GM19239 (cell line): ENCODE measurements at places on chromosomes 1 and 21.

GRCh38 chr1:208248307-208248801, 4.2 kb upstream of the PLXNA2 start:
- DNase-seq = no peak

DNA sequence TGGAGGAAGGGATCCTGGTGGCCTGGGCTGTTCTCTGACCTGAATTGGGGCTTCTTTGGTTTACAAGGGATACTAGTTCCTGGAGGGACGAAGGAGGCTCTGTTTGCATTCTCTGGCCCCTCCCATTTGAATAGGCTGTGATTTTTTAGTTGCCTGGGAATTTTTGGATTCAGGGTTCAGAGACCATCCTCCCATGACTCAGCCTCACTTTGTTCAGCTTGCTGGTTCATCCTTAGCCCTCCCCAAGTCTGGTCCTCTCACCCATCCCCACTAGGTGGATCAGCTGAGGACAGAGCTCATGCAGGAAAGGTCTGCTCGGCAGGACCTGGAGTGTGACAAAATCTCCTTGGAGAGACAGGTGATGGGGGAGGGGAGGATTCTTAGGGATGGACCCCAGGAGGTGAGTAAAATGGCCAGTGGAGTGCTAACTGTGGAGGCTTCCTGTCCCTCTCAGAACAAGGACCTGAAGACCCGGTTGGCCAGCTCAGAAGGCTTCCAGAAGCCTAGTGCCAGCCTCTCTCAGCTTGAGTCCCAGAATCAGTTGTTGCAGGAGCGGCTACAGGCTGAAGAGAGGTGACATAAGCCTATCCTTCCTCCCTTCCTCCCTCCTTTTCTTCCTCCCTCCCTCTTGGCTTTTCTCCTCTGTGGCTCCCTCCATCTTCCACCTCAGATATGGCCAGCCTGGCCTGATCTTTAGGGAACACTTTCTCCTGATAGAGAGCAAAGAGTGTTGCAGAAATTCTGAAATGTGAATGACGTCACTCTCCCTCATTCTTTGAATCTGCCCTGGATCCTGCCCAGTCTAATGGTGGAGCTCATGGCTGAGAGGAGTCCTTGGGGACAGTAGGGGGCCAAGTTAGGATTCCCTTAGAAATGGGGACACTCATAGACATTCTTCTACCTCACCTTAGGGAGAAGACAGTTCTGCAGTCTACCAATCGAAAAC, 4.5 kb upstream of the TUFT1 start:
- DNase-seq = no peak

DNA sequence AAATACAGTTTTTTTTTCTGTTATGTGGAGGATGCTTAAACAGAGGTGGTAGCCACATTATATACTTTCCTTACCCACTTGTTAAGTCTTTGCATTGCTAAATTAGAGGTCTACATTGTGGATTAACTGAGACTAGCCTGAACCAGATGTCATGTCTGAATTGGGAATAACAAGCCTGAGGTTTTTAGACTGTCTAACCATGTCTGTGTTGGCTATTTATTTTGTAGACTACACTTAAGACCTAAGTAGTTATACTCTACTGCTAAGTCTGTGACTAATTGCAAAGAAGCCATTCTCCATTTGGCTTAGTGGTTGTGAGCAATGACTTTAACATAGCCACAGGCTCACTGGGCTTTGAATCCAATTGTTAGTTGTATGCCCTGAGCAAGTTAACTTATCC, 45.4 kb downstream of the CDC14A start:
- no peak for DNase-seq

DNA sequence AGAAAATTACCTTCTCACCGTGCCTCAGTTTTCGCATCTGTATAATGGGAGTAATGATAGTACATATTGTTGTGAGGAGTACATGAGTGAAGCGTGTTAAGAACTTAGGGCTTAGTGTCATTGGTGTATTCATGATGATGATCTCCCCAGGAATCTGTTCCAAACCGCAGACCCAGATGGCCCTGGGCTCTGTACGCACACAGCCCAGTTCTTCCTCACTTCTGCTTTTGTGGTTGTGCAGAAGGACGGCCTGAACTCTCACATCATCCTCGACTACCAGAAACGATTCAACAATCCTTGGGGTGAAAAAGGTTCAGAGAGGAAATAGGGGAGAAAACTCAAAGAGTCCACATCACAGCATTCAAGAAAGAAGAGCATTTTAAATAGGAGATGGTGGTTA, 323.0 kb downstream of the CAMTA1 start:
- DNase-seq = peak; percentile 13

- no peak for DNase-seq
Observed at GRCh38 chr1:38102636-38103035, 56.0 kb upstream of the POU3F1 start.

- no peak for DNase-seq
Observed at GRCh38 chr1:63859480-63860275, 85.9 kb downstream of the ROR1 start.

DNA sequence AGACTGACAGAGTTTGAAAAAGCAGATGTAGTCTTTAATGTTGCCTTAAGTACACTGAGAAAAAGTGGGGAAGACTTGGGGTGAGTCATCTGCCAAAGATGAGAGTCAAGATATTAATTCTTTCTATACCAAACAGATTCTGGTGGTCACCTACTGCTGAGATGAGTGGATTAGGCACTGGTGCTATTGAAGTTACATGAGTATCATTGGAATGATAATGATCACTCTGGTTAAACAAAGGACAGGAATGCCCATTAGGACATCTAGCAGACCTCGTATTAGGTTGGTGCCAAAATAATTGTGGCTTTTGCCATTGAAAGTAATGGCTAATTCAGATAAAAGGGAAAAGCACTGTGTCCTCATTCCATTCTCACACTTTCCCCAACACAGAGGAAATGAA, 1588.9 kb downstream of the KCNT2 start:
- no peak for DNase-seq

GRCh38 chr1:89760496-89760895, 60.3 kb upstream of the LRRC8D start:
- DNase-seq = no peak

DNA sequence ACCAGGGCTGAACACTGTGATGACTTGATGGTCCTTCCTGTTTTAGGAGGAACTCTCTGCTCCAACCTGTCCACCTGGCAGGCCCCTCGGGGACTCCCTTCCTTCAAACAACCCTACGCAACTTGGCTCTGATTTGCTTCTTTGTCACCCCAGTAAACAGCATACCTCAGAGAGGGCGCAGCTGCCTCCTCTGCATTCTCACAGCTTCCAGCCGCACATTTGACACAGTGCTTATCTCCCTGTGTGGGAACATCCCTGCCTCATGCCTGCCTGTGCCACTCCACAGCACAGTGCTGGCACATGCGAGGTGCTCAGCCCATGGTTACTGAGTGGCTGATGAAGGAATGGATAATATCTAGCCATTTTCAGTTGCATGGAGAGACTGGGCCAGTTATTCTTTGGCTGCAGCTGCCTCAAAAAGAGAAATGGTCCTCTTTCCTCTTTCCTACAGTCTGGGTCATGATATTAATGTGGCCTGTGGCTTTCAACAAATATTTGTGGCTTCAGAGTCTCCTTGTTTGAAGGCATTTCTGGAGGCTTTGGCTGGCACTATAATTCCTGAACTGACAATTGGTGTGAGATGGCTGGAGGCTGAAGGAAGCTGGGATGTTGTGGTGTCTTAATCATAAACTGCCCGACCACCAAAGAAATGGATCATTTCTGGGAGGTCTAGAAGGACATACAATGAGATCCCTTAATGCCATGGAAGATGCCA, 77.9 kb downstream of the TENT5C start:
- DNase-seq = no peak

DNA sequence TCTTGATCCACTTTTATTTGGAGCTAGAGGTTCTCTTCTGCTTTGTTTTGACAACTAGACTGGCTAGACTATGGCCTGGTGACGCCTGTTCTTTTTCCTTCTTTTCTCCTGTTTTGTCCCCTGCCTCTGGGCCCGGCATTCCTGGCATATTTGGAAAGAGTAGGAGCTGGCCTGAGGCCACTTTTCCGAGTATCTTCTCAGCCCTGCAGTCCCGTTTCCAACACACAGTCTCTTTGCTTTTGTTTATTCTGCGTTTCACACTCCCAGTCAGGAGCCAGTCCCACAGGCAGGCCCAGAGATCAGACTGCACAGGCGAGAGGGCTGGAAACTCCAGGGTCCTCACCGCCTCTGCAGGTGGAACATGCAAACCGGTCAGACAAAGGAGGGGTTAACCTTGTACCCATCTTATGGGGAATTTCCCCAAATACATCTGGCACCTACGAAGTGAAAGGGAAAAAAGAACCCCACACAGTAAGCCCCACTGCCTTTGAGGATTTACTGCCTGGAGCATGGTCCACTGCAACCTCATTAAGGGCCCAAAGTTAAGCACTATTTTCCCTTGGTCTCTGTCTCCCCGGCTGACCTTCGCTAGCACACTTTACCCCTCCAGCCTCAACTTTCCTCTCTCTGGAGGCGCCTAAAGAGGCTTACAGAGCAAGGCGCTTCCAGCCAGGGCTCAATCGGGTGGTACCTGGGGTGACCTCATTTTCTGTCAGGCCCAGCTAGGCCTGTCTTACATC, 141.1 kb downstream of the TOMM20 start:
- no peak for DNase-seq

DNA sequence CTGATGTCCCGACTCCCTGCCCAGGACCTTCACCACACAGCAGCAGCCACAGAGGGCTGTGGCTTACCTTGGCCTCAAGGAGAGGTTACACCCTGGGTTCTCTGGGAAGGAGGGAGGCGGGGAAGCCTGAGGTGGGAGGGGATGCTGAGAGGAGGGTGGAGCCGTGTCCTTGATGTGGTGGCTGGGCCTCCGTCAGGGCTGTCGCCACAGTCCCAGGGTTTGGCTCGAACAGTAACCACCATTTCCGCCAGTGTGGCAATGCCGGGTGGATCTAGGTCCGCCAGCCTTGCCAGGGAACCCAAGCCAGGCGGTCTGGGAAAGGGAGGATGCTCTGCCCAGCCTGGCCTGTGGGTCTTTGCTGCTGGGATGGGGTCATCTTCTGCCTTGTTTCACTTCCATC, 18.4 kb upstream of the CDCA8 start:
- DNase-seq = no peak

- DNase-seq = no peak
Observed at GRCh38 chr21:31501926-31502325, 157.6 kb upstream of the SOD1 start.

DNA sequence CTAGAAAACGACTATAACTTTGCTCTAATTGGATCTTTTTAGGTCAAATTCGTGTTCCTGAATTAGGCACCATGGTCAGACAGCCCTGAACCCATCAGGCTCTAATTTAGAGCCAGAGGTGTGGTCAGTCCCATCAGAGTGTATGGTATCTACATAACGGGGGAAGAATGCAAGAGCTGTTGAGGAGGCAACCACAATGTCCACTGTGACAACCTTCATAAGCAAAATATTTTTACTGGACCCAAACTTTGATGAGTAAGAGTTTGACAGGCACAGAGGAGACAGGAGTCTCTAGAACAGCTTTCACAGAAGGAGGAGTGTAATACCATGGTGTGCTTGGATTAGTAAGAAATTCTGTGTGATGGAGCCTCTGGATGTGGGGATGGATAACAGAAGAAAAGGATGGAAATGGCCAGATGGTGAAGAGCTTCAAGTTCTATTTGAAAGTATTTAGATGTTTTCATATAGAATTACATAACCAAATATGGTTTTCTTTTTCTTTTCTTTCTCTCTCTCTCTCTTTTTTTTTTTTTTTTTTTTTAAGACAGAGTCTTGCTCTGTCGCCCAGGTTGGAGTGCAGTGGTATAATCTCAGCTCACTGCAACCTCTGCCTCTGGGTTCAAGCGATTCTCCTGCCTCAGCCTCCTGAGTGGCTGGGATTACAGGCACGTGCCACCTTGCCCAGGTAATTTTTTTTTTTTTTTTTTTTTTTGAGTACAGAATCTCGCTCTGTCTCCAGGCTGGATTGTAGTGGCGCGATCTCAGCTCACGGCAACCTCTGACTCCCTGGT, 24.9 kb downstream of the UBE2U start:
- DNase-seq = no peak

GRCh38 chr1:62188111-62188510, 6.5 kb upstream of the L1TD1 start:
- no peak for DNase-seq

DNA sequence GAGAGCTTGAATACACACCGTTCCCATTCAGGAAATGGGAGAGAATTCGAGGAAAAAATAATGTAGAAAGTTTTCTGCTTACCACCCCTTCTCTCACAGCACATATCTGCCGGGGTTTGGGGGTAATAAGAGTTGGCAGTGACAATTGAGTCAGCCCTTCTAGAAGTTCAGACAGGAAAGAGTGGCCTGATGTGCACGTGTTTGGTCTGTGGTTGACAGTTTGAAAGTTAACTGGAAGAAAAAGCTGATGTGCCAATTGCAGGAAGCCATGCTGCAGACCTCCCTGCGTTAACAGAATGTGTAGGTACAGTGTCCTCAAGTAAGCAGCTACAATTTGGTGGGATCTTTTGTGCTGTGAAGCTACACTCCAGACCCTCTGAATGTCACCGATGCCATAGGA, 50.9 kb downstream of the DHX9 start:
- no peak for DNase-seq

DNA sequence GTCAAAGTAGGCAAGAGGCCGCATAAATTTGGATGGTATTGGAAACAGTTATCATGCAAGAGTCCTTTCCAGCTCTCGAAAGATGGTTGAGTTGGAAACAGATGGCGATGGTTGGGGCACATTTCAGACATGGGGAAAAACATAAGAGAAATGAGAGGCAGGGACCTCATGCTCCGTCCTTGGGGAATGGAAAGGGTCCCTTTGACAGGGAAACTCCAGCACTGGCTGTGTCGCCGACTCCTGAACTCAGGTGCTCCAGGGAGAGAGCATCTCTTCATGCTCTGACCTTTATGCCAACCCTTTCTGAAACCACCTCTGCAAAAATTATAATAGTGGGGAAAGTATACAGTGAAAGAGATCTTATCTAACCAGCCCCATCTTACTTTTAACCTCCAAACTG, 36.8 kb upstream of the COL6A2 start:
- no peak for DNase-seq

DNA sequence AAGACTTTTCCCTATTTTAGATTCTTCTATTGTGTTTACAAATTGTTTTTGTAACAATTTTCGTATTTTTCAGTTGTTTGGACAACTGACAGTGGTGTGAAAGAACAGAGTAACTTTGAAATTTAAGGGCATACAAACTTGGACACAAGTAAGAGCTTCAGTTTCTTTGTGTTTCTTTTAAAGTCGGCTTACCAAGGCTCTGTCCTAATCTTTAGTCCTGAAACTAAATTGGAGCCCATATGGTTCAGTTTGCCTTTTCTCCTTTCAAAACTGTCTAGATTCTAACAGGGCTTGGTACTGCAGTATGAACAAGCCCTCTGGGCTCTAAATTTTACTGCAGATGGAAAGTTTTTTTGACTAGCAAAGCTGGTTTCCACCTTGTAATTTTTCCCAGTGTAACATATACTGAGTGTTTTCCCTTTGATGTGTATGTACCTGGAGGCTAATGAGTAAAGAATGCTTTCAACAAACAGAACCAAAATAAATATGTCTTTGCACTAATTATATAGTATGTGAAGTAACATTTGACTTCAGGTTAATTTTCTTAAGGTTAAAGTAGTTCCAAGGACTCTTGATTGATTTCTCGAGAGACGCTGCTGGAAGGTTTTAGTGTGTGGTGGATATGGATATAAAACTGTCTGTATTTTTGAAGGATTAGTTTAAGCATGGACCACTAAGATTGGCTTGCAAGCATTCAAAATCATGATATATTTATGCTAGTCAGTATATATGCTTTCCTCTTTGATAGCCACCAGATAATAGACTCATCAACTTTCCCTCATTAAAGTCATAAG, 4.1 kb downstream of the SNX27 start:
- DNase-seq = no peak

GRCh38 chr21:37827913-37828312, 88.3 kb downstream of the KCNJ6 start:
- DNase-seq = no peak
